ENCODE measurements at places on chromosomes 11 and 22.

DNA sequence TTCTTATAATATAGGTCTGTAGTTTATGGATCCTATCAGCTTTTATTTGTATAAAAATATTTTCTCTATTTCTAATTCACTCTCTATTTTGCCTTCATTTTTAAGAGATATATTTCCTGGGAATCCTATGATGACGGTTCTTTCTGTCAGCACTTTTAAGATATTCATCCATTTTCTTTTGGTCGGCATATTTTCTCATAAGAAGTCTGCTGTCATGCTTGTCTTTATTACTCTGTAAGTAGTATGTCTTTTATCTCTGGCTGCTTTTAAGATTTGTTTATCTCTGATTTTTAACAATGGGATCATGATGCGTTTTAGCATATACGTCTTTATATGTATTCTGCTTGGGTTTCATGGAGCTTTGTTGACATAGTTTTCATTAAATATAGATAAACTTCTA, 175.5 kb downstream of the SNX19 start:
- DNase-seq: no peak

GRCh38 chr11:31397239-31397834, 27.7 kb downstream of the DNAJC24 start:
- peak; percentile 3 for DNase-seq

DNA sequence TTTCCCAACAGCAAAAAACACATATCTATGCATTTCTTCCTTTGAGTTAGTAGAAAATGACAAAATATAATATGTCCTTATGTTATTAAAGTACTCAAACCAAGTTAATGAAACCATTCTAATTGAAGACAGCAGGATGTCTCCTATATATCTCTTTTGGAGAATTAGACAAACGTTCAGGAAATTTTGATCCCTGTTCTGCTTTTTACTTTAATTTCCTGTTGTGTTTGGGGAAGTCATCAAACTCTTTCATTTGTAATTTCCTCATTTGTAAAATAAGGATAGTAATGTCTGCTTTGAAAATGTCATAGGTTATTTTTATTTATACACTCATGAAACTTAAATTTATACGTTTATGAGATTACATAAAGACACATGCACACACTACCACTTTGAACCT, 281.8 kb upstream of the ANO5 start:
- no peak for DNase-seq

DNA sequence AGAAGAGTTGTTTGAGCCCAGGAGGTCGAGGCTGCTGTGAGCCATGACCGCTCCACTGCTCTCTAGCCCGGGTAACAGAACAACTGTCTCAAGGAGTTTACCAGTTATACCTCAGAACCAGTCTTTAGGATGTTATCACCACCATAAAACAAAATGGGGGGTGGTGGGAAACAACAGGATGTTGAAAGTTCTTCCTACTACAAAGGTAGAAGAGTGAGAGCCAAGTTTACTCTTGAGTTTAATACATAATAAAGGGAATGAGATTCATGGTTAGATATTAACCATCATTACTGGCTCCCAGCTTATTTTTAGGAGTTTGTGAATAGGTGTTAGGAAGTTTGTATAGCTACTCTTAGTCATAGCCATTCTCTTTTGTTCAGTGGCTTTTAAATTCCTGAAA, 78.8 kb upstream of the HORMAD2 start:
- DNase-seq: no peak

DNA sequence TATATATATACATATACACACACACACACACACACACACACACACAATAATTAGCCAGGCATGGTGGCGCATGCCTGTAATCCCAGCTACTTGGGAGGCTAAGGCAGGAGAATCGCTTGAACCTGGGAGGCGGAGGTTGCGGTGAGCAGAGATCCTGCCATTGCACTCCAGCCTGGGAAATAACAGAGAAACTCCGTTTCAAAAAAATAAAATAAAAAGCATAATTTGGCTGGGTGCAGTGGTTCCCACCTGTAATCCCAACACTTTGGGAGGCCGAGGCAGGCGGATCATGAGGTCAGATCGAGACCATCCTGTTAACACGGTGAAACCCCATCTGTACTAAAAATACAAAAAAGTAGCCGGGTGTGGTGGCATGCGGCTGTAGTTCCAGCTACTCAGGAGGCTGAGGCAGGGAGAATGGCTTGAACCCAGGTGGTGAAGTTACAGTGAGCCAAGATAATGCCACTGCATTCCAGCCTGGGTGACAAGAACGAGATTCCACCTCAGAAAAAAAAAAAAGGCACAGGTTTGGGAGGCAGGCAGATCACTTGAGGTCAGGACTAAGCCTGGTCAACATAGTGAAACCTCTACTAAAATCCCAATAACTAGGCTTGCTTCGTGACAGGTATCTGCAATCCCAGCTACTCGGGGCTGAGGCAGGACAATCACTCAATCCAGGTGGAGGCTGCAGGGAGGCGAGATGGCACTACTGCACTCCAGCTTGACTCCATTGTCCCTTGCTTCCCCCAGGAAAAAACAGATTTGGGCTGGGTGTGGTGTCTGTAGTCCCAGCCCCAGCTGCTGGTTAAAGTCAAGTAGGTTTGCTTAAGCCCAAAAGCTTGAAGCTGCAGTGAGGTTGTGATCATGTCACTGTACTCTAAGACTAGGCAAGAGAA, 11.8 kb upstream of the WDR74 start:
- DNase-seq: no peak

DNA sequence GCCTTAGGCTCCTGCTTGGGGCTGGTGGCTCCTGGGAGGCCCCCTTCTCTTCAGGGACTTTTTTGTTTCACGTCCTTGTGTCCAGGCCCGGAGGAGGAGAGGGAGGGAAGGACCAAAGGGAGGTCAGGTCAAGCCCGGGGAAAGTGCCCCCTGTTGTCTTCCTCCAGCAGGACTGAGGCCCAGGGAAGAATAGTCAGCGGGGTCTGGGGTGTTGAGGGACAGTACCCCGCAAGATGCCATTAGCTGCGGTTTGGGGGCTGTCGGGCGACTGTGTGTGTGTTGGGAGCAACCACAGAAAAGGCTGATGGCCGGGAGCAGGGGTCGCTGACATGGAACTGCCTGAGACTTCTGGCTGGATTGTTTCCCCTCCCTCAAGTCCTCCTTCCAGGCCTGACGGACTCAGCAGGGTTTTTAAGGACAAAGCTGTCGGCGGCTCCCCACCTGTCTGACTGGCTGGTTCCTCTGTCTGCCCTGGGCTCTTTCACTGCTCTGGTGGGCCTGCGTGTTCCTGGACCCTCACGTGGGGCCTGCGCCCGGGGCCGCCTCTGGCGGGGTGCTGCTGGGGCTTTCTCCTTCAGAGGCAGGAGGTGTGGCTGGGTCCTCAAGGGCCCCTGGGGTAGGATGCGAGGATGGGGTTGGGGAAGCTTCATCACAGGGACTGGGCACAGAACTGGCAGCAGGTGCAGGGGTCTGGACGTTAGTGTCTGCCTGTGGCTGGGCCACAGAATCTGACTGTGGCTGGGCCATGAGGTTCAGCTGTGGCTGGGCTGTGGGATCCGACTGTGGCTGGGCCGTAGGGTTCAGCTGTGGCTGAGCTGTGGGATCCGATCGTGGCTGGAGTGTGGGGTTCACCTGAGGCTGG, 1.5 kb downstream of the GPR152 start:
- DNase-seq: no peak

GRCh38 chr11:35167426-35167954, 28.5 kb downstream of the CD44 start:
- DNase-seq: no peak

DNA sequence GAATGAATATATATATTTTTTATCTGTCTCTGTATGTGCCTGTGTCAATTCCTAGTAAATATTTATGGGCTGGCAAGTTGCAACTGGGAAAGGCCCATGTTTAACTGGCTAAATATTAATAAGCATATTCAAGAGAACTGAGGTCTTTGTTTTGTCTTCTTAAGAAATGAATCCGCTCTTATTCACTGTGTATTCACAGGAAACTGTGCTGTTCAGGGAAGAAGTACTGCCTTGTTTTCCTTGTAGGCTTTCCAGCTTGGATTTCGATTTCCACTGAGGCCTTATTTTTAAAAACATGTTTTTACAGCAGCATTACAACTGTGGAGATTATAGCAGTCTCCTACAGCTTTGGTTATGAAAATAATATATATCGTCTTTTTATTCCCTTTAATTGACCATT, 64.7 kb downstream of the LDLRAD3 start:
- DNase-seq: no peak

GRCh38 chr11:20964985-20965384, 295.6 kb downstream of the NELL1 start:
- no peak for DNase-seq

GRCh38 chr11:28822576-28822975, 714.4 kb downstream of the METTL15 start:
- no peak for DNase-seq

DNA sequence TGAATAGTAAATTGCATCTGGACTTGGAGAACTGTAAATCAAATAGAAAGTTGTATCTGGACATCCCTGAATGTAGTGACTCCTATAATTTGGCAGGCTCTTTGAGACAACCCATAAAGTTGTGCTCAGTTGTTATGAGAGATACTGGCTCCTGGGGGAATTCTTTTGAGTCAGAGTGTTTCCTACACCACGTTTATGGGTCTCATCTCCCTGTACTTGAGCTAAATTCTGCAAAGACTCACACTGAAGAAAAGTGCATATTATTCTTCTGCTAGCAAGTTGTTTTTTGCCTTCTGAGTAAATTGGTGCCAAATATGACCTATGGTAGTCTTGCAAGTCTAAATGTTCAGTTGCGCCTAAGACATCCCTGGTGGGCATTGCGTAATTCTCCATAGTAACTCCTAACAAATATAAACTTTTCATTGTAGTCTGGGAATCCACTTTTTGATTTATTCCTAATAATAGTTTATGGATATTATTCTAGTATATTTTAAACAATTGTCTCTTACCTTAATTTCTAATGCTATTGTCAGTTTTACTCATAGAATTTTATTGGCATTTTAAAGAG, 5.0 kb downstream of the ZNF215 start:
- no peak for DNase-seq

GRCh38 chr11:109363682-109364081, 58.3 kb upstream of the C11orf87 start:
- DNase-seq: no peak

DNA sequence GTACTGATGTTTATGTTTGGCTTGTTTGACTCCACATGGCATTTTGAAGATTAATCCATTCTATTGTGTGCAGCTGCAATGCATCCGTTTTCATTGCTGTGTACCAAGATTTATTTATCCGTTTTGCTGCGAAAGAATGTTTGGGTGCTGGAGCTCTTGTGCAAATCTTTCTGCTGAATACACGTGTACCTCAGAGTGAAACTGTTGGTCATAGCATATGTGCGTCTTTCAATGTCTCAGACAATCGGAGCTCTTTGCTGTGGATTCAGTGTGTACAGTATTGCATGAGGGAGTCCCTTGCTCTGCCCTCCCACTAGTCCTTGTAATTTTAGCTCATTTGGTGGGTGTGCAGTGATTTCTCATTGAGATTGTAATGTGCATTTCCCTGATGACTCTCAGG, 545.4 kb downstream of the TBC1D22A start:
- DNase-seq: no peak

DNA sequence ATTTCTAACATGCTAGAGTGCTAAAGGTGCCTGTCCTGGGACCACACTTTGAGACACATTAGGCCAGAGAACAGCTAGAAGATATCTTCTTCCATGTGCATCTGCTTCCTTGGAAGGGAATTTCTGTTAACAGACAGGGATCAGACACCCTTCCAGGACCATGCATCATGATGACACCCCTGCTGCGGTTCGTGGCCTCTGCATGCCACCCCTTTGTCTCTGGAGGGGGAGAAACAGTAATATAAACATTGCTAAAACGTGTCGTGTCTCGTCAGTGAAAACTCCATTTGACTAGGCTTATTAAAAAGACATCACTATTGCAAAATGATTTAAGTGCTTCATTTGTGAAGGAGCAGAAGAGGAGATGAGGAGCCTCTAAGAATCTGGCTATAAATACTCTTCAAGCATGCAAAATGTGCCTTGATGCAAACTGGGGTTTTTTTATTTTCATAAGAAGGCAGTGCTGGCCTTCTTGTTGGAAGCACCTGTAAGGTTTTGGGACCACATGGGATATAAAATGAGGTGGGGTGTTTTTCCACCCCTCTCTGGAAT, 141.6 kb downstream of the MYO18B start:
- no peak for DNase-seq

DNA sequence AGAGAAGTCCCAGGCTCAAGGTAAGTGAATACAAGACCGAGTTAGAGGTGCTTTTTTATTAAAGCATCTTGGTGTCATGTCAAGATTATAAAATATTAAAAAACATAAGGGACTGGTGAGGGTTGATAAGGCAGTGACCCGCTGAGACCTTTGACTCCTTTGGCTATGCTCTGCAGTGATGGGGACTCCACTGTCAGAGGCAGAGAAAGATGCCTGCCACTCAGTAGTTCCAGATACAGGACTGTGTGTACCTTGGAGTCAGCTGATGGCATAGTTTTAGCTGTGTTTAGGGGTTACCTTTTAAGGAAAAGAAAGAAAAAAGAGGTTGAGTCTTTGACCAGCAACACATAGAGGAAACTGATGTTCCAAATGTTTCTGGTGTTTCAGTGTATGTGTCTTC, 40.8 kb downstream of the SHISA8 start:
- no peak for DNase-seq

DNA sequence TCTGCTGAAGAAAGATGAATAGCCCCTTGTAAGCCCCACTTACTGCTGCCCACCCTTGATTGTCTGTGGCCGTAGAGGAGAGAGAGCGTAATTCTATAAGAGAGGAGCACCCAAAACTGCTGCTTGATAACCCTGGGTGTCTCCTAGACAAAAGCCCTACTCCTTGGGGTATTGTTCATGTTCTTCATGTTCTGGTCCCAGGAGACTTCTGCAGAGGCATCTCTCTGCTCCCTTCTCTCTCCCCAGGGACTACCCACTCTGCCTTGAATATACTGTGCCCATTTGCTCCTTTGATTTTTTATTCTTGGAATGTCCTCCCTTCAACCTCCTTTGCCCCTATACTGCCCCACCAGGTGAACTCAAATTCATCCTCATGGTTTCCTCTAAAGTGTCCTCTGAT, 417.8 kb upstream of the CADM1 start:
- DNase-seq: no peak

DNA sequence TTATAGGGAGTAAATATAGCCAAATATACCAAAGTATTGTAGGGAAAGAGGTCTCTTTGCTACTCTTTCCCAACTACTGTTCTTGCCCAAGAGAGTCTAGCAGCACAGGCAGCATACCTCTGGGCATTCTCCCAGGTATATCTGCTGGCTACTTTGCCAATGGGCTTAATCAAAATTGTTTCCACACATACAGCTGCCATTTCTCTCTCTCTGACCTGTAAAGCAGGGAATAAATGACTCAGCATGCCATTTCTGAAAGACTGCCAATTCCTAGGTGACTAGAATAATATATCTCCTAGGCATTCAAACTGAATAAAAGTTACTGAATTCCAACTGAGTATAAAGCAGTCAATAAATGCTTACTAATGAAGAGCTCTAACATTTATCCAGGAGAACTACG, 44.6 kb downstream of the RDX start:
- no peak for DNase-seq

- DNase-seq: no peak
Observed at GRCh38 chr11:38123673-38124072, 1525.6 kb upstream of the RAG2 start.

GRCh38 chr11:15903246-15903645, 453.1 kb downstream of the SOX6 start:
- DNase-seq: no peak
